NCI-H1417 treated with DMSO at 0.1 percent for 48 hours (cell line): ENCODE measurements at places on chromosomes 6 and 20.

DNA sequence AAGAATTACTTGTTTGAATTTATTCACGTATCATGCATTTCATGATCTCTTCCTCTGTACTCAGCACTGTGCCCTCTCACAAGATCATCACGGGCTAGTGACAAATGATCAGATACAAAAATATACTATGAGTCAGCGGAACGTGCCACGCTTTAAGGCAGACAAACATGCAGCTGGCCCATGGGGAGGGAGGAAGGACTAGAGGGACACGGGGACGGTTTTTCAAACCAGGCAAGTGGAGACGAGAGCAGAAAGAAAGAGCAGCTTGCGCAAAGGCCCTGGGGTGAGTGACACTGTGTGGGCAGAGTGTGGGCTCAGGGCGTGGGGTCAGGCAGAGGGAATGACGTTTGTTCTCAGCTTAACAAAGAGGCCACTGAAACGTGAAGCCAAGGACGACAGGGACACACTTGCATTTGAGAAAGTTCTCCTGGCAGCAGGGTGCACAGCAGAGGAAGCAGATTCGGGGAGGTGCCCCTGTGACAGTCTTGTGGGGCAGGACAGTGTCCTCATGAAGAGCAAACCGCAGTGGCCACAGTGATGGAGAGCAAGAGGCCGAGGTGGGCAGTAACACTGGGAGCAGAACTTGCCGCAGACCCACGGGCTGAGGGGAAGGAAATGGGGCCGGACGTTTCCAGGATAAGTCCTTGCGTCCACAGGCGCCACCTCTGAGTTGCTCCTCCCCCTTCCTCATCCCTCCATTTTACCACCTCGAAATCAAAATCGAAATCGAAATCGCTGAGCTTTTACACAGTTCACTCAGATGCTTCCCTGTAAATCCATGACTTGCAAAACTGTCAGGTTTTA lies 6.9 kb upstream of the RPS6KA2 start:
- DNase-seq, result no peak

GRCh38 chr6:186340-186965 lies 105.8 kb upstream of the DUSP22 start:
- DNase-seq, result no peak

DNA sequence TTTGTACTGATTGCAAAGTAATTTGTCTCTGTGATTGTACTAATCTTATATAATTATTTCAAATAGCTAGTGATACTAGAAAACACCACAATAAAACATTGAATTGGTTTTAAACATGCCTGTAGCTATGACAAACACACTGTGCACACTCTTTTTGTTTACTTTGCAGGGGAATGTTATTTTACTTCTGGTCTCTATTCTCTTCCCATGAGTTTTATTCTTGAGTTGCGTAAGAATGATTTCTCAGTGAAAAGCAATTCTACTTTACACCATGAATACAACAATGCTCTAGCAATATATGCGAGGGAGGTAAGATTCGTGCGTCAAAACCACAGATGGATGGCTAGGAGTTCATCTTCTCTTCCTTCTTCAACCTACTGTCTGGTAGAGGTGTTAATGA lies 68.4 kb upstream of the PHACTR1 start:
- DNase-seq, result no peak

- no peak for DNase-seq
These were observed 16.2 kb downstream of the TFAP2A start for GRCh38 chr6:10398446-10399218.
